ENCODE measurements at places on chromosomes 7 and 10. TPM values are rescaled to one million over a fixed set of nuclear protein-coding genes. Genes with fewer than 3 reads are reported as not detected.

- no peak for DNase-seq
Measured at GRCh38 chr10:85402541-85402940, 964.1 kb downstream of the GRID1 start.

GRCh38 chr7:26850193-26850651 lies 14.2 kb downstream of the SKAP2 start:
- DNase-seq: no peak

The LIPM gene
- total RNA-seq: not detected

GRCh38 chr7:132877573-132877972 lies 204.3 kb downstream of the CHCHD3 start:
- DNase-seq: no peak

DNA sequence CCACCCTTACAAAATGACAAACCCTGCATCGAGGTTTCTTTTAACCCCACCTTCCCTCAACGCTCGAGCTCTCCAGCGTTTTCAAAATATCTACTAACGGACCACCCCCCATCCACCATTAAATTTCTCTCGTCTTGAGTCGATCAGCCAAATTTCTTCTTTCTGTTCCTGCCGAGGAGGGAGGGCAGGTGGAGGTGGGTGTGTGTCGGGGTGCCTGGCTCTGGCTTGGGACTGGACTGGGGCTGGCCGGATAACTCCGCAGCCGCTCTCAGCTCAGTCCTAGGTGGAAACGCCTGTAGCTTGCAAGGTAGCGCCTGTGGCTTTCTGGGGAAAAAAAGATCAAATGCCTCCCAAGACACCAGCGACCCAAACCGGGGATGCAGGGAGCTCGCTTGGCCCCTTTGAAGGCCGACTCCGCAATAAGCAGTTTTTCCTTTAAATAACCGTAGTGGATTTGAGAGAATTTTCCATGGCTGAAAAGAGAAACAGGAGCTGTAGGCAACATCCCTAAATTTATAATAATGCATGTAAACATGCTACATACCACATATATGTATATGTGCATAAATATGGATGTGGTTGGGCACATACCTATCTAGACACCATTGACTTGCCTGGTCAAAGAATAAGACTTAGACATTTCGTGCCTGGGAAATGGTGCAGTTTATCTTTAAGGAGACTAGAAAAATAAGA lies 1.9 kb upstream of the TMEM178B start:
- no peak for DNase-seq

The SEMA3E gene
- total RNA-seq: not detected

DNA sequence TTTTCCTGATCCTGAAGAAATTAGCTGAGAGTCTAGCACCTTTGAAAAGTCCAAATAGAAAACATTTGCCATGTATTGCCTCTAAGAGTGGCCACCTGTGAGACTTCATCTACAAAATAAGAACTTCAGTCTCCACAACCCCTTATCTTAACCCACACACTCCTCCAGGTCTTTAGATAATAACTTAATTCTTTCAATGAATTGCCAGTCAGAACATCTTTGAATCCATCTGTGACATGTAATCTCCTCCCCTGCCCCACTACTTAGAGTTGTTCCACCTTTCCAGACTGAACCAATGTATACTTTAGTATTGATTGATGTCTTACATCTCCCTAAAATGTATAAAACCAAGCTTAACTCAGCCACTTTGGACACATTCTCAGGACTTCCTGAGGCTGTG lies 84.4 kb upstream of the FAM171A1 start:
- DNase-seq: no peak

DNA sequence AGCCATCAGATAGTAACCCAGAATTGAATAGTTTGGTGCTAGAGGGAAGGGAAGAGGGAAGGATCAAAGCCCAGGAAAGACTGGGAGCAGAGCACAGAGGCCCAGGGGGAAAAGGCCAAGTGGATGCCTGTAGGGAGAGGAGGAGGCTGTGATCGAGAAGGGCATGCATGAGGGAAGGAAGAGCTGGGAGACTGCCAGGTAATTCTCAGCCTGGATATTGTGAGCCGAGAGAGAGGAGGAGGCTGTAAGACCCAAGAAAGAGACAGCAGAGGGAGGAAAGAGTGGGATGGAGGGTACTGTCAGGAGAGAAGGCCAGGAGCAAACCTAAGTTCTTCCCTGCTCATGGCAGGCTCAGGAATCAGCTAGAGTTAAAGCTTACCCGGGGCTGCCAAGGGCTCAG lies 178.2 kb downstream of the CCDC3 start:
- no peak for DNase-seq

All from activated CD4-positive, alpha-beta memory T cell treated with anti-CD3 and anti-CD28 coated beads, Interleukin-2, amount 10 ng/mL, durations not matched to agents 7 days and 5 days (primary cell).